ENCODE measurements at places on chromosomes 2 and 18.

DNA sequence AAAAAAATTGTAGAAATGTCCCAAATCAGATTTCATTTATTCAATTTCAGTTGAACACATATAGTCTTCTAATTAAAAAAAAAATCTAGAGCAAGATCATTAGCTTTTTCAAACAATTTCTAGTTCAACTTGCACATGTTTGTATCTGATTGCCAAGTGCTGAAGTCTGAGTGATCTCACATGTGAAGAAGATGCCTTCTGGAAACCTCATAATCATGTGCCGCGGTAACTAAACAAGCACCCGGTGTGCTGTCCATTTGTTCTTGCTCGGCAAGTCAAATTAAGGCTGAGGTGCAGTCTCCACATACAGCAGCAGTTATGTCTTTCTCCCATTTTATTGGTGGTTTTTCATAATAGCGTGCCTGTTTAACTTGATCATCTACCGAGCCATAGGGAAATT lies 18.7 kb downstream of the CABLES1 start:
- DNase-seq, result no peak

DNA sequence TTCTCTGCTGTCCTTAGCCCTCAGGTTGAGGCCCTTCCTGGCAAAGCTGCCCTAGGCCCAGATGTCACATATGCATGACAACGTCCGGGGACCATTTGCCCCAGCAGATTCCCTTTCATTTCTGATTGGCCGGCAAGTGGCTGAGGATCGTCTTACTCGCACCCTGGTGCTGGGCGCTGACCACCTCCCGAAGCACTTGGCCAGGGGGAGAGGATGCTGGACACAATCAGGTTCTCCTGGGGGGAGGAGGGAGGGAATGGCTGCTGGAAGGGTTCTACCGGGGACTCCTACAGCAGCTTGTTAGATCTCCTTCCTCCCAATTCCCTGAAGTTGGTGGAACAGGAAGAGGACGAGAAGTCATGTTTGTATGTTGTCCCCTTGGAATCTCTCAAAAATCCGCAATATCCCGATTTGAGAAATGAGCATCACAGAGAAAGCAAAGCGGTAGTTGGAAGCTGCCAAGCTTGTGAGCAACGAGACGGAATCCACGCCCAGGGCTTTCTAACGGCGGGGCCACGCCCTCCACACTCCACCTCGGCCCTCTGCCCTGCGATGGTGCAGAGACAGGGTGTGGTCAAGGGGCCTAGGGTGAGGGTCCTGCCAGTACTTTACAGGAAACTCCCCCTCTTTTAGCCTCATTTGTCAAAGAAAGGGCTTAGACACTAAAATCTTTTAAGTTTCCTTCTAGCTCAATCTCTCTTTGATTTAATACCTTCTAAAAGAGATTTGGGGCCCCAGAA lies 61.8 kb upstream of the YWHAQ start:
- DNase-seq, result no peak

DNA sequence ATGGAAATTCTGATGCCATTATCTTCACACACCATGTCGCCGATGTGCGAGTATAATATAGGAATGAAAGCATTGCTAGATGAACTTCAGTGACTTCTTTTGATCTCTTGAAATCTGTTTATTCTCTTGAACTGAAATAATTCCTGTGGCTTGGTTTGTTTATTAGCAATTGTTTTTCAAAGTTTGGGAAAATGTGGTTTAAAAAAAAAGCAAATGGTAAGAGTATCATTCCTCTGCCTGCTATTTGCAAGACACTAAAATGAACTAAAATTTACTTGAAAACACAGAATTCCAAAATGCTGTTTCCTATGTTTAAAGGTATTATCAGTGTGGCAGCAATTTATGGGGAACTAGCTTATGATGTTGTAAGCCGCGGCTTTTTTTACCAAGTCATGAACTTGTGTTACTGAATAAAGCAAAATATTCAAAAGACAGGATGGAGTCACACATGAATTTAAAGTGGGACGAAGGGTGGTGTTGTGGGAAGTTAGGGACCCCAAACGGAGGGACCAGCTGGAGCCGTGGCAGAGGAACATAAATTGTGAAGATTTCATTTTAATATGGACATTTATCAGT lies 96.4 kb downstream of the COLEC12 start:
- no peak for DNase-seq

DNA sequence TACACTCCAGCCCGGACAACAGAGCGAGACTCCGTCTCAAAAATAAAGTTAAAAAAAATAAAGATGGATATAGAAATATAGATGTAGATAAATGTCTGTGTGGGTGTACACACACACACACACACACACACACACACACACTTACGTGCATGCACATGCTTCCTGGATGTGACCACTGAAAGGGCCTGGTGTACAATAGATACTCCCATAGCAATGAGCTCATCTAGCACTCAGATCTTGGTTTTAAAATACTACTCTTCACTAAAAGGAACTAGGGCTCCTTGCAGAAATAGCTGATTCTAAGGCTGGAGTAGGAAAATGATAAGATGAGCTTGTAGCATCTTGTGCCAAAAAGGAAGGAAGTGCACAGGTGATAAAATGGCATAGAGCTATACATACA lies 39.1 kb downstream of the ROCK2 start:
- peak; percentile 44 for DNase-seq

GRCh38 chr2:215644233-215644897 lies 208.5 kb upstream of the FN1 start:
- DNase-seq, result no peak

All from hematopoietic multipotent progenitor cell (in vitro differentiated cells).